IPS DF 6.9 (cell line): ENCODE measurements at places on chromosomes 2 and 18.
A peak's percentile ranks its signal among the peaks of the same experiment; 100 is the strongest.

GRCh38 chr2:146927080-146927711 is 917.6 kb upstream of the ACVR2A start:
- DNase-seq = peak; percentile 27
- no peak overlapping the region for H3K27ac ChIP-seq
- H3K27me3 ChIP-seq = no peaks in the 10 kb centered on the region
- H3K4me1 ChIP-seq = no peaks in the 10 kb centered on the region

DNA sequence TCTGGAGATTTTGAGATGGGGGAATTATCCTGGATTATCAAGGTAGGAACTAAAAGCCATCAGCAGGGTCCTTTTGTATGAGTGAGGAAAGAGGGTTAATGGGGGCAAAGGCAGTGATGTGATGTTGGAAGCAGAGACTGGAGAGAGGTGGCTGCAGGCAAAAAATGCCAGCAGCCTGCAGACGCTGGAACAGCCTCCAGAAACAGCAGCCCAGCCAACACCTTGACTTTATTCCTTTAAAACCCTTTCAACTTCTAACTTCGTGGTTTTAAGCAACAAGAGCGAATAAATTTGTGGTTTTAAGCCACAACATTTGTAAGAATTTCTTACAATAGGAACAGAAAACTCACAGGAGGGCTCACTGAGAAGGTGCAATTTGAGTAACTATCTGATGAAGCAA is 523.1 kb upstream of the HS6ST1 start:
- H3K4me3 ChIP-seq = no peak overlapping the region
- no peaks in the 10 kb centered on the region for H3K4me1 ChIP-seq
- DNase-seq = no peak
- no peak overlapping the region for H3K27ac ChIP-seq
- no peaks in the 10 kb centered on the region for H3K27me3 ChIP-seq

GRCh38 chr2:71082402-71083252 is 14.2 kb downstream of the NAGK start:
- no peak overlapping the region for H3K27ac ChIP-seq
- H3K4me3 ChIP-seq = no peak overlapping the region
- H3K4me1 ChIP-seq = peaks cover 10% of the 10 kb centered on the region
- H3K27me3 ChIP-seq = no peaks in the 10 kb centered on the region

DNA sequence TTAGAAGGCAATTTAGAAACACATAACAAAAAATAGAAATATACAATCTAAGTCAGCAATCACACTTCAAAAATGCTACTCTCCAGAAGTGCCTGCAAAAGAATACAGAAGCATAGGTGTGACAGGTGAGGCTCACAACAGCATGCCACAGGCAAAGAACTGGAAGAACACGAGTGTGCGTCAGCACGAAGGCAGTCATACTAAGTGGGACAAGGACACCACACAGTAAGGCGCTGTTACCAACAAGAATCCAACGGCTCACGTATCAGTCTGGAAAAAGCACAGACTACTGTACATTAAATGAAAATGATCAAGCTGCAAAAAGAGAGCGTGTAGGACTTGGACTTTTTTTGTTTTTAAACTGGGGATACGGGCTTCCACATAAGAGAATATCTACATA is 18.7 kb downstream of the HDLBP start:
- no peaks in the 10 kb centered on the region for H3K36me3 ChIP-seq
- DNase-seq = no peak
- H3K4me3 ChIP-seq = no peak overlapping the region
- no peak overlapping the region for H3K27ac ChIP-seq
- H3K27me3 ChIP-seq = no peaks in the 10 kb centered on the region

DNA sequence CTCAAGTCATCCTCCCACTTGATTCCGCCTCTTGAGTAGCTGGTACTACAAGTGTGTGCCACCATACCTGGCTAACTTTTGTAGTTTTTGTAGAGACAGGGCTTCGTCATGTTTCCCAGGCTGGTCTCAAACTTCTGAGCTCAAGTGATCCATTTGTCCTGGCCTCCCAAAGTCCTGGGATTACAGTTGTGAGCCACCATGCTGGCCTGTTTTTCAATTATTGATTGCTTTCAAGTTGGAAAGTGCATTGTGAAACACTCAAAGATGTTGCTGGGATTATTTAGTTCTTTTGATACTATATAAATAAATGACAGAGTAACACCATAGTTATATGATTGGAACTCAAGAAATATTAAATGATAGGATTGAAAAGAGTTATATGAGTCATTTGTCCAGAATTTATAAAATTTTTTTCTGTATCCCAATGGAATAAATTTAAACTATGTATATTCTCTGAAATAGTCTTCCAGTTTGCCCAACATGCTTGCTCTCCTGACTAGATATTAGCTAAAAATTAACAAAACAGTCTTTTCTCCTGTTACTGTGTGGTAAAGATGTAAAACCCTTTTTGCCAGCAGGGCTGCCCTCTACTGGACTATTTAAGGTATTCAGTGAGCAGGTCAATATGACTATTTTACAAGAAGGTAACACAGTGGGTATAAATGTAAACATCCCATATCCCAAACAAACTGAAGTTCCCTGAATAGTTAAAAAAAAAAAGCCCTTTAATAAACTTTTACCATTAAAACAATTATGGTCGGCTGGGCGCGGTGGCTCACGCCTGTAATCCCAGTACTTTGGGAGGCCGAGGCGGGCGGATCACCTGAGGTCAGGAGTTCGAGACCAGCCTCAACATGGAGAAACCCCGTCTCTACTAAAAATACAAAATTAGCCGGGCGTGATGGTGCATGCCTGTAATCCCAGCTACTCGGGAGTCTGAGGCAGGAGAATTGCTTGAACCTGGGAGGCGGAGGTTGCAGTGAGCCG is 42.7 kb downstream of the ACSL3 start:
- no peaks in the 10 kb centered on the region for H3K36me3 ChIP-seq
- H3K27me3 ChIP-seq = no peaks in the 10 kb centered on the region
- no peaks in the 10 kb centered on the region for H3K4me1 ChIP-seq
- no peak for DNase-seq

GRCh38 chr2:39625193-39625926 is 40.4 kb upstream of the TMEM178A start:
- no peaks in the 10 kb centered on the region for H3K36me3 ChIP-seq
- no peak overlapping the region for H3K4me3 ChIP-seq

- H3K27ac ChIP-seq = no peak overlapping the region
- no peak for DNase-seq
- H3K4me3 ChIP-seq = no peak overlapping the region
Observed at GRCh38 chr2:168323529-168324021, 76.2 kb upstream of the STK39 start.

- H3K27ac ChIP-seq = no peak overlapping the region
- no peaks in the 10 kb centered on the region for H3K4me1 ChIP-seq
- DNase-seq = no peak
- H3K27me3 ChIP-seq = no peaks in the 10 kb centered on the region
- H3K4me3 ChIP-seq = no peak overlapping the region
Observed at GRCh38 chr18:22640281-22640842, 222.6 kb upstream of the CTAGE1 start.

- no peak overlapping the region for H3K27ac ChIP-seq
- DNase-seq = no peak
- H3K4me1 ChIP-seq = peaks cover 1% of the 10 kb centered on the region; the same call in 1 of the 2 replicates
- no peak overlapping the region for H3K4me3 ChIP-seq
Observed at GRCh38 chr18:1019191-1019590, 114.5 kb downstream of the ADCYAP1 start.

DNA sequence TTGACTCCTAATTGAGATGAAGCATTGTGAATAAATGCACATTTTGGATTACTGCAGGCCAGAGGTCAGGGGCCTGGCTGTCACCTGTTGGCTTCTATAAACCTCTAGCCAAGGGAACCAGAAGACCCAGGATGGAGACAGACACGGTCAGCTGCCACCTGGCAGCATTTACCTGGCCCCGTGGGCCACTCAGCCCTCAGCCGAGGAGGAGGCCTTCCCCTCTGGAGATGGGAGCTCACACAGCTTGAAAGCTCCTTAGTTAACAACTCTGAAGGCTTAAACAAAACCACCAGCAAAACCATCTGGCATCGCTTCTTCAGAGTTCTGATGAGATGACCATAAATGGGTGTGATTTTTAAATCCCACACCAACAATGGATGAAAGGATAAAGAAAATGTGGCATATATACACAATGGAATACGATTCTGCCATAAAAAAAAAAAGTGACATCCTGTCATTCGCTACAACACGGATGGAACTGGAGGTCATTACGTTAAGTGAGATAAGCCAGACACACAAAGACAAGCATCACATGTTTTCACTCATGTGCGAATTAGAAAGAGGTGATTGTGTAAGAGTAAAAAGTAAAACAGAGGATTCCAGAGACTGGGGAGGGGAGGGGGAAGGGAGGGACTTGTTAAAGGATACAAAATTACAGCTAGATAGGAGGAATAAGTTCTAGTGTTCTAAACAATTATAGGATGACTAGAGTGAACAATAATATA is 218.4 kb downstream of the TMEM163 start:
- no peaks in the 10 kb centered on the region for H3K4me1 ChIP-seq
- H3K4me3 ChIP-seq = no peak overlapping the region
- DNase-seq = no peak
- no peak overlapping the region for H3K27ac ChIP-seq
- no peaks in the 10 kb centered on the region for H3K27me3 ChIP-seq

DNA sequence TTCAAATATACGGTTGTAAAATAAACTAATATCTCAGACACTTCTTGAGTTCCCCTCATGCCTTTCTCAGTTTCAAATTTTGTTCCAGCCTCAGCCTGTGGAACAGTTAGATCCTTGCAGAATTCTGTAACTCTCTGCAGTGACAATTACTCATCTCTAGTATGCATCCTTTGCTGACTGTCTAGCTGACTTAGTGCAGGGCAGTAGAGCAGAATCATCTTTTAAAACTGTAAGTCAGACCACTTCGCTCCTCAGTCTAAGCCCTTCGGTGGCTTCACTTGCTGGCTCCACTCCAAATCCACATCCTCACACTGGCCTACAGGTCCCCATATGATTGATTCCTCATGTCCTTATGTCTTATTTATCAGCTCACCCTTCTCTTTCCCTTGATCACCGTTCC is 164.1 kb upstream of the ZSWIM2 start:
- no peaks in the 10 kb centered on the region for H3K27me3 ChIP-seq
- no peaks in the 10 kb centered on the region for H3K36me3 ChIP-seq
- H3K27ac ChIP-seq = no peak overlapping the region
- H3K4me1 ChIP-seq = no peaks in the 10 kb centered on the region
- DNase-seq = no peak
- H3K4me3 ChIP-seq = no peak overlapping the region

DNA sequence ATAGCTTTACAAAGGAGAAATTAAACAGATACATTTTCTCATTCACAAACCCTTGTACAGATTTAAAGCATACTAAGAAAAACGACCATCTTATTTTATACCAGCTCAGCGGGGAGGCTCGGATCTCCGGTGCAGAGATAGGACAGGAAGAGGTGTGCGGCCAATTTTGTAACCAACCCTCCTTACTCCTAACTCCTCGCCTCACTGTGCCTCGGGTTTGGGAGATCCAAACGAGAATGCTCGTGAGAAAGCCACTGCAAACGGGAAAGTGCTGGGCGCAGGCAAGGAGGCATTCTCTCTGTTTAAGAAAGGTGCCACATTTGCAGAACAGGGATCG is 1.2 kb downstream of the KDSR start:
- H3K4me1 ChIP-seq = no peaks in the 10 kb centered on the region
- no peak overlapping the region for H3K27ac ChIP-seq
- H3K36me3 ChIP-seq = peaks cover 4% of the 10 kb centered on the region; the same call in 1 of the 2 replicates
- H3K4me3 ChIP-seq = peak overlapping the region; percentile 76; the same call in 1 of the 2 replicates
- H3K27me3 ChIP-seq = no peaks in the 10 kb centered on the region; the same call in 1 of the 2 replicates

DNA sequence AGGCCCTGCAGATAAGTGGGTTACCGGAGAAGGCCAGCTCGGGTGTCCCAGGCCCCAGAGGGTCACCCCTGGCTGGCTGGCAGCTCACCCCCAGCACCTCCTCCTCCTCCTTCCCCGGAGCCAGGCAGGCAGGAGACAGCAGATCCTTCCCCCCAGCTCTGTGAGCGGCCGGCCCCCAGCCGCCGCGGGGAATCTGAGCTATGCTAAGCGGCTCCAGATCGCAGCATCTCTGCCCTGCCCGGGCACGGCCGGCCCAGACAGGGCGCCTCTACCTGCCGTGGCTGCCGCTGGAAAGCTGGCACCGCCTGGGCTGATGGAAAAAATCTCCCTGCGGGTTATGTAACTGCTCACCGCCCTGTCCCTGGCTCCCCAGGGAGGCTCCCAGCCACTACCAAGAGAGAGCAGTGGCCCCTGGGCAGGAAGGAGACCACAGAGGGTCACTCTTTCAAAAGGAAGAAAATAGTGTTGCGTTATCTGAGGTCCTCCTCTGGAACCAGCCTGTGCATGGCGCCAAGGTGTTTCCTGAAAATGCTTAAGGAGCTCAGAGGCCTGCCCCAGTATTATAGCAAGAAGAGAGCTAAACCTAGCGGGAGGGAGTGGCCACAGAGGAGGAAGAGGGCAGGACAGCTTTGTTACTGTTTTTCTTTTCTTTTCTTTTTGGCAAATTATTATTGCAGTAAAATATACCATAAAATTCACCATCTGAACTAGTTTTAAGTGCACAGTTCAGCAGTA is 179.0 kb downstream of the SMAD7 start:
- no peaks in the 10 kb centered on the region for H3K27me3 ChIP-seq
- H3K4me3 ChIP-seq = no peak overlapping the region
- no peaks in the 10 kb centered on the region for H3K36me3 ChIP-seq
- no peaks in the 10 kb centered on the region for H3K4me1 ChIP-seq
- DNase-seq = no peak

DNA sequence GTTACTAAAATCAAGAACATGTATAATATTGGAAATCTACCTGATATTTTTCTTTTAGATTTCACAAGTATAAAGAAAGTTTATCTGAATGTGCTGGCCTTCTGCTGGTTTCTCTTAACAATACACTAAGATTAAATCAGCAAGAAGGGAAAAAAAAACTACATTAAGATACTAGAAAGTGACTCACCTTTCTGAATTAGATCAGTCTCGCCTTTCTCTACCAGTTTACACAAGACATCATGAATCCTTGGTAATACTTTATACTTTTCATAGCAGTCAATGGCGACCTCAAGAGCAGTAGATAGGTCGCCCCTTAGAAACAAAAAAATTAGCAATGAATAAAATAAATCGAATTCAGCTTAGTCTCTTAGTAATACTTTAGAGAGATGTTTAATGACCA is 61.2 kb downstream of the LRPPRC start:
- no peak overlapping the region for H3K4me3 ChIP-seq
- no peaks in the 10 kb centered on the region for H3K27me3 ChIP-seq
- no peak for DNase-seq

- peaks cover 8% of the 10 kb centered on the region; the same call in 1 of the 2 replicates for H3K4me1 ChIP-seq
- no peaks in the 10 kb centered on the region for H3K27me3 ChIP-seq
- no peak overlapping the region for H3K27ac ChIP-seq
- no peak for DNase-seq
Observed at GRCh38 chr2:151729837-151730236, 4.4 kb downstream of the NEB start.

GRCh38 chr2:147374423-147374811 is 470.4 kb upstream of the ACVR2A start:
- H3K4me1 ChIP-seq = no peaks in the 10 kb centered on the region
- no peak overlapping the region for H3K27ac ChIP-seq
- H3K36me3 ChIP-seq = no peaks in the 10 kb centered on the region
- no peak overlapping the region for H3K4me3 ChIP-seq
- no peaks in the 10 kb centered on the region for H3K27me3 ChIP-seq
